ENCODE measurements at places on chromosomes 4 and X.

GRCh38 chr4:6916587-6917460 is 7.2 kb downstream of the TBC1D14 start:
- no peak for DNase-seq

DNA sequence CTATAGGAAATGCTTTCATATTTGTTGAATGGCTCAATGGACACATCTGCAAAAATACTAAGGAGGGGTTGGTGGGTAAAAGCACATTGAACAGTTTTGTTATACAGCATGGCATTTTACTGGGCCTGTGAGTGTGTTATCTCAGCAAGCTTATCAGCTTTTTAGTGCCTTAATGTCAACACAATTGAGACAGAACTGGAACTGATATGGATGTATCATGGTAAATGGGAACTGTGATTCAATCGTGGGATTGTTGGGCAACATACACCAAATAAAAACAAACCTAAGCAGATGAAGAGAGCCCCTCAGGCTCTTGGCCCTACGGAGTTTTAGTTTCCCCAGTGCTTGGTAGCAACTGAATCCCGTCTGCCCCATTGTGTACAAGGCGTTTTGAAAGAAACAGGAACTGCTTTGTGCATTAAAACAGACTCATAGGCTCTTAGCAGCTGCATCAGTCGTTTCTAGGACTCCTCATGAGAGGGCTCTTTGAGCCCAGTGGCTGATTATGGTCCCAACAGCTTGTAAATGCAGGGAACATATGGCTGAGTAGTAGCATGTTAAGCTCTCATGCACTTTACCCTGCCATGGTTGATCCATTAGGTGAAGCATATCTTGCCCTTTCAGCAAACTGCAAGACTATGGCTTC is 7.3 kb downstream of the GPR119 start:
- no peak for DNase-seq

DNA sequence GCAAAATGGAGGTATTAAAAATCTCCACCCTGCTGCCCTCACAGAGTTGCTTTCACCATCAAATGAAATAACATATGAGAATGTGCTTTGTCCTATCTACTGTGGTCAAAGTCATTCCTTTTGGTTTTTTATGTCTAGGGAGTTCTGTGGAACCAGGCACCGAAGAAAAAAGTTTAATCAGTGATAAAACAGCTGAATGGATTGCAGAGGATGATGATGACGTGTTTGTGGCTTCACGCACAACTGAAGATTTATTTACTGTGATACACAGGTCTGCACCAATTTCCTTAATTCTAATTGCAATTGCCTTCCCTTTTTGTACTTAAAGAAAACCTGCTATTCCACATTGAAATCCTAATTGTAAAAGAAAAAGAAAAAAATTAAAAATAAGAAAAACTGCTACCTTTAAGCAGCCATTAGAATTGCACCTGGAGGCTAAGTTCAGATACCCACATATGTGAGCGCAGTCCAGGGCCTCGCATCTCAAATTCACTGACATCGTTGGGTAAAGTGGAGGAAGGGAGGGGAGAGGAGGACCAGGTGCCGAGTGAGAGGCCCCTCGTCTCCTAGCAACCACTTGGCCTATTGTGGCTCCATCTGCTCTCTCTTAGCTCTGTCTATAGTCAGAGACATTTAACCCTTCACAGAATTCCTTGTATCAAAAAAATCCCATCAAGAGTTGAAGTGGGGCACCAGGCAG is 10.5 kb upstream of the RTL5 start:
- DNase-seq: peak; percentile 95

DNA sequence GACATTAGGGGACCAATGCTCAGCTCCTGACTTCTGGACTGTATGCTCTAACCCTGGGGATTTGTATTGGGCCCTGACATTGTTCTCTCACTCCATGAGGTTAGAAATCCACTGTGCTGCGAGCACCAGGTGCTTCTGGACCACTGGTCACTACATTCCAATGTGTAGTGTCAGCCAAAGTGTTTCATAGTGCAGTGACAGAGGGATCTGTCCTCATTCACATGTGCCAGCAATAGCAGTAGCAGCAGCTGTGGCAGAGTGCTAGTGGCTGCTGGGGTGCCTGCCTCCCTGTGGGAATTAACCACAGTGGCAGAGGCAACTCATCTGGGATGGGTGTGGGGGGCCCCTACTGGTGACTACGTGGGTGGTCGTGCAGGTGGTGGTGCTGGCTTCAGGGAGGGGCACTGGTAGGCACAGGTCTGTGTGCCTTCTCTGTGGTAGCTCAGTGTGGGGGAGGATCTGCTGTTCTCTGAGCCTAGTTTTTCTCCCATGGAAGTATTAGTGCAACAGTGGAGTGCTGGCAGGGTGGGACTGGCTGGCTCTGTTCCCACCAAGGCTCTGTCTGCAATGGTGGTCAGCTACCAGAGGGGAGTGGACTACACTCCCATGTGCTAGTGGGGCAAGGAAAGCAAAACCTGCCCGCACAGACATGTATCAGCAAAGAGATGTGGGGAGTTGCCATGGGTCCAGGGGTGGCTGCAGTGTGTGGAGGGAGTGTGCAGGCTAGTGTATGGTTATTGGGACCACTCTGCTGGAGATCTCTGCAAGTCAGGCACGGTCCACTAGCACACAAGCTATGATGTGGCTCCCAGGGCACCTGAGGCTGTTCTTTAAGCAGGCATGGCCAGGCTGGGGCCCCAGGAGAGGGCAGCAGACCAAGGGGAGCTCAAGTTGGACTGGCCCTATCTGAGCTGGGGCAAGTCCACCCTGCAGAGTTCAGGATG is 78.5 kb downstream of the SCLT1 start:
- no peak for DNase-seq

DNA sequence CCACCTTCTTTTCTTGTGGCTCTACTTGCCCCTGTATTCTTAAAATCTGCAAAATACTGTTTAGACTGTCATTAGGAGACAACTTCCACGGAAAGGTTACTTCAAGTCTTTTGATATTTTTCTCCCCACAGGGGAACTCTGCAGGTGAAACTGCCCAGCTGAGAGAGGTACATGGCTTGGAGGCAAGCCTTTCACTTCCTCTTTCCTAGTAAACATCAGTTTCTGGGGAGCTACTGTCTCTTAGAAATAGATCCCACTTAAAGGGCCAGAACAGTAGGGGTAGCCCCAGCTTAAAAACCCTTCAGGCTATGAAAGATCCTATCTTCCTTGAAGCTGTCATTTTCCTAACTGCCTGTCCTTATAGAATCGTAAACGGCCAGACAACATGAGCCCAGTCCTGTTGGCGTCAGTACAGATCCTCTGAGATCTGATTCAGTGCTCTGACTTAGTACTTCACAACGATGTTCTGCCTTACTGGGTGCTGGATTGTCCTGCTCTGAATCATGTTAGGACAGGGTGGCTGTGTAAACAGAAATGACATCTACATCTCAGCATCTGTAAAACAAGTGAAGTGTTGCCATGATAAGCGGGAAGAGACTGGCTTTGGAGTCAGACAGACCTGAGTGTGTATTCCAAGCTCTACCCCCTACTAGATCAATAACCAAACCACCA is 102.1 kb downstream of the ITIH6 start:
- no peak for DNase-seq

DNA sequence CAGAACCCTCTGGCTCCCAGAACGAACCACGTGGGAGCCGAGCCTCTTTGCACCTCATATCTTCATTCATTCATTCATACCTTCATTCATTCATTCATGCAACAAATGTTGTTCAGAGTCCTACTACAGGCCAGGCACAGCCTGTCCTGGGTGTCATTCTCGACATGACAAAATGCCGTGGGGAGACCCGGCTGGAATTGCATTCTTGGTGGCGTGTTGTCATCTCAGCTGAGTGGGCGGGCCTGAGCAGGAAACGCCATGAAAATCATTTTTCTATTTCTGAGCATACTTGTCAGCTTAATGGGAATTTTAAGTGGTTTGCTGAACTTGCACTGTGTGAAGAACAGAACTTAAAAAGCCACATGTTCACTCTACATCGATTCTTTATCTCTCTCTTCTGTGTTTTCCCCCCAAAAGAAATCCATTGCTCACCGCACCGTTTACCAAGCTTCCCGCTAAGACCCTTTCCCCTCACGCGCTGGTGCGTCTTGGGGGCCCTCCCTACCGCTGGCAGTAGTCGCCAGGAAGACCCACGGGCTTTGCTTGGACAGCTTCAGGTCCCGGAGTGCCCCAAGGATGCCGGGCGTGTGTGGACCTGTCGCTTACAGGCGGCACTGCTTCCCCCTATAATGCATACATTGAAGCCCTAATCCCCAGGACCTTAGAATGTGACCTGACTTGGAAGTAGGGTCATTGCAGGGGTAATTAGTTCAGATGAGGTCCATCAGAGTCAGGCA is 41.6 kb upstream of the HMX1 start:
- no peak for DNase-seq

DNA sequence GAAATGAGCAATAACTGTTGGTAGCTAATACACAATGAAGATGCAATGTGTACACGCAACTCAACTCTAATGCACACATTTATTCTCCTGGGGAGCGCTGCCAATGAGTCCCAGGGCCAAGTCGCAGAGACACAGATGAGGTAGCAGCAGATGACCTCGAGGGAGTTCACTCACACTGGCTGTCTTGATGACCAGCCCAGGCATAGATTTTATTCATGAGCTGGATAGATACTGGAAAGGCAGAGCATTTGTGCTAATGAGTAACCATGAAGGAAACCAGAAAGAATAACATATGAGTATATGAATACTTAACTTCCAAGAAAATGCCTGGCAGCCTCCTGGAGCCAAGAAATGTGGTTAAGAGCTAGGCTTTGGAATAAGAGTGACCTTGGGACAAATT is 42.3 kb downstream of the RASL11B start:
- no peak for DNase-seq

GRCh38 chr4:182916483-182917181 is 554 bp downstream of the DCTD start:
- no peak for DNase-seq

GRCh38 chr4:172813359-172813923 is 355.2 kb upstream of the GALNT7 start:
- no peak for DNase-seq

DNA sequence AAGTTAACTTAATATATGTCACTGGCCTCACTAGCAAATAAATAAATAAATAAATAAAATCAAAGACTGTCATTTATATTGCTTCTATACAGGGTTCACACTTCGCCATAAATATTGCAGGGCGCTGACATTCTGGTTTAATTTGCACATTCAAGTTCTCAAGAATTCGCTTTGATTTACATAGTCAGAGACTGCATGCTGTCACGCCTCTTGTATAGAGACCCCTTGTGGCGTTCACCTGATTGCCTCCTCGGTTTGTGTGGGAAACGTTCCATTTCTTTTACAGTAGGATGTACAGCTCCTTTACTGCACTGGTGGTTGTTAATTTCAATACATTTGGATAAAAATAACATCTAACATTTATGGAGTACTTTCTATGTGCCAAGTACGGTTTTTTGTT is 71.3 kb upstream of the ADGRG2 start:
- DNase-seq: no peak

DNA sequence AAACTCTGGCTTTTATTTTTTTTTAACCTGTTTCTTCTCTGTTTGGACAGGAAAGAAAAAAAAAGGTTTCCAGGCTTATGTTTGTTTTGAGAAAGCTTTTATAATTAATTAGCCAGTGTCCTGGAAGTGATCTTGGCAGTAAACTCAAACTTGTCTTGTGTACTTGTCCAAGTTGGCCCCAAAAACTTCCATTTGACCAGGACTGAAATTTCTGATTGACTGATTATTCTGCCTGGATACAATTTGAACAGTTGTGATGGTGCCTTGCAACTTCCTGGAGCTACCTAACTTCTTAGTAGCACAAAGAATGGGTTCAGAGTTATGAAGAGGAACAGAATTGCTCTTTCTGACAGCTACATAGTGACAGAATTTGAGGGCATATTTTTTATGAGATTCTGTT is 62.0 kb downstream of the SLC4A4 start:
- no peak for DNase-seq

- no peak for DNase-seq
These were observed 65.8 kb downstream of the SUPT20HL2 start for GRCh38 chrX:24248042-24248441.

- DNase-seq: no peak
These were observed 870.2 kb downstream of the C4orf33 start for GRCh38 chr4:129966175-129966574.

DNA sequence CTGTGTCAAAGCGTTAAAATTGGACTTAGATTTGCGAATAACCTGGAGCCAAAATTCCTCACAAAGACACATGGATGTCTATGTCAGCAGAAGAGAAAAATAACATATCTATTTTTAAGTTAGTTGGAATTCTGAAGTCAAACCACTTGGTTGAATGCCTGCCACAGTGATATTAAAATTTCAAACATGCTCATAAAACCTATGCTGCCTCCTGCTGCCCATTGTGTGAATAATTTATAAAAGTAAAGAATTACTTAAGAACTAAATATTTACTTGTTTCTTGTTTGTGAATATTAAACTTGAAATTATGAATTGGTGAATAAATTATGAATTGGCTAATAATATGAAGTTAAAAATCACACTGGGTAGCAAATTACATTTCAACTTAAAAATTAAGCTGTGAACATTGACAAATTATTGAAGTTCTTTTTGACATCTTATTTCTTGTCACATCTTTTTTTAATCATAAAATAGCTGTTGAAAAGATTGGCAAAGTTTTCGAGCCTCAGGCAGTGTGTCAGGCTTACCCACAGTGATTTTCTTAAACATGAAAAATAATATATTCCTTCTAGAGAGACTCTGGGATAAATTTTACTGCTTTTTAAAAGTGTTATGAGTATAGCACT is 35.4 kb downstream of the FABP2 start:
- no peak for DNase-seq

- no peak for DNase-seq
These were observed 15.0 kb upstream of the PRKX start for GRCh38 chrX:3728454-3728853.

DNA sequence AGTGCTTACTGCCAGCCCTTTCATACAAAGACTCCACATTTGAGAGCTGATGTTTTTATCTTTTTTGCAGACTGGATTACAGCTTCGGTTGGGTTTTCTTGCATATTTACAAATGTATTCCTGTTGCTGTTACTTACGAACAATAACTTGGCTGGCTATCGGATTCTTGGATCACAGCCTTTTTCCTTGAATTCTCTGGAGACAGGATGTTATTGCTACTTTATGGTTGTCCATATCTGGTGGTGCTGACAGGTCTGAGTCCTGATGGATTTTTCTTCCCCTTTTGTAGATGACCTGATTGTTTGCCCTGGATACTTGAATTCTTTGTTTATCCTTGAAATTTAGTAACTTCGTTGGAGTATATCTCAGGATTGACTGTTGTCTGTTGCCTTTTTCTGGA is 77.7 kb downstream of the PDK3 start:
- no peak for DNase-seq

- DNase-seq: no peak
These were observed 200.5 kb downstream of the FAM133A start for GRCh38 chrX:93874554-93874953.

DNA sequence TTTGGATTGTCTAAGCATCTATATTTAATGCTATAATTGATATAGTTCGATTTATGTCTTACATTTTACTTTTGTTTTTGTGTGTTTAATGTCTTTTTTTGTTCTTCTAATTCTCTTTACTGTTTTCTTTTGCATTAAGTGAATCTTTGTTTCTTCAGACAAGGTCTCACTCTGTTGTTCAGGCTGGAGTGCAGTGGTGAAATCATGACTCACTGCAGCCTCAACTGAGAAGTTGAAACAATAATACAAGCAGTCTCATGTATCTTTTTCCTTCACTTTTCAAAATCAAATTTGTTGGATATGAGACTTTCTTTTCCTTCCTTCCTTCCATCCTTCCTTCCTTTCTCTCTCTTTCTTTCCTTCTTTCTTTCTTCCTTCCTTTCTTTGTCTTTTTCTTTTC is 1401.6 kb downstream of the ADGRL3 start:
- DNase-seq: no peak

- DNase-seq: no peak
These were observed 144.6 kb downstream of the AMELX start for GRCh38 chrX:11437642-11438379.

All from NCI-H1092 (cell line).